Pancreas (tissue), 10 donors: ENCODE measurements at places on chromosomes 4 and X.

DNA sequence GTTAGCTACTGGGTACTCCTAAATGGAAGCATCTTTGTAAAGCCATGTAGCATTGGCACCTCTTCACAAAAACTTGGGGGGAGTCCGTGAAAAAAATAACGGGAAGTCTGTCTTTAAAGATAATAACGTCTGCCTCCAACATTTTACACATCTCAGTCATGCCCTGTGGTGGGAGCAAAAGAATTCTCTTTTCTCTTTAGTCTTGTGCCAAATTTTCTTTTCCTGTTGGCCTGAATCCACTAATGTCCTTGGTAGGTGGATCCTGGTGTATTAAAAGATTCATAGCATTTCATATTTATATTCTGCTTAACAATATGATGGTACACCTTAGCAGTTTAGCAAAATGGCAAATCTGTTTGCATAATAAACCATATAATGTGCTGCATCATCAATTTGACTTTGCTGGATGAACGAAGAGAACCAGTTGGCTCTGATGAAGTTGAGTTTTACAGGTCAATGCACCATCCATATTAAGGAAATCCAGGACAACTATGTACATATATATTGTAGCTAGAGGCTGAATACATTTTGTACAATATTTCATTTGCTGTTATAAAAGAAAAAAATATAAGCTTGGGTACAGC, 746.4 kb upstream of the MAGEB2 start:
- no peak for DNase-seq

DNA sequence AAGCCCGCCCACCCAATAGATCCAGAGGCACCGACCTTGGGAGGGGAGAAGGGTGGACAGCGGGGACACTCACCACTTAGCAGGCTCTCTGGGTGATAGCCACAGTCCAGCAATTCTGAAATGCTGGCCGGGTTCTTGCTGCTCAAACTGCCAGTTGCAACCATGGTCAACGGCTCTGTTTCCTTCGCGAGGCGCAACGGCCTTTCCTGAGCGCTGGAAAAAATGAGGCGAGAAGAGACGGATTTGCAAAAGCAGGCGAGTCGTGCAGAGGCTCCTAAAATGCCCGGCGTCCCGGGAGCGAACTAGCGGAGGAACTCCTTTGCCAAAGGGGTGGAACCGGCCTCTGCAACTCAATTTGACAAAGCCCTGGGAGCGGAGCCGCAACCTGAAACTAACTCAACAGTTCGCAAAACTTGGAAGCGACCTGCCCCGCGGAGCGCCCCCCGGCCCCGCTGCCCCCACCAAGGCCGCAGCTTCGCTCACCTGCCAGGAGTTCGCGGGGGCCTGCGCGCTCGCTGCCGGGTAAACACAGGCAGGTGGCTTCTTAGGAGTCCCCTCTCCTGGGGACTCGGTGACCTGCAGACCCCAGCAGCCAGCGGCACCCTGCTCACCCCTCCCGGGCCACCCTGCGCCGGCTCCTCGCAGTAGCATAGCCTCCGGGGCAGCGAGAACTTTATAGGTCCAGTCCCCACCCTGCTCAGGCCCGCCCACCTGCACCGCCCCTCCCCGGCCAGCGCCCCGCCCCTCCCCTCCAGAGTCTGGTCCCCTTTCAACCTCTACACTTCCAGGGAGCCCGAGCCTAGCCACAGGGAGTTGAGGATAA, at the start of gene DDIT4L:
TSS of gene DDIT4L (minus strand) at position 649 of the 823 bp plus-strand sequence. CDS start at position 164, 485 bp downstream.
- DNase-seq = peak; percentile 55

DNA sequence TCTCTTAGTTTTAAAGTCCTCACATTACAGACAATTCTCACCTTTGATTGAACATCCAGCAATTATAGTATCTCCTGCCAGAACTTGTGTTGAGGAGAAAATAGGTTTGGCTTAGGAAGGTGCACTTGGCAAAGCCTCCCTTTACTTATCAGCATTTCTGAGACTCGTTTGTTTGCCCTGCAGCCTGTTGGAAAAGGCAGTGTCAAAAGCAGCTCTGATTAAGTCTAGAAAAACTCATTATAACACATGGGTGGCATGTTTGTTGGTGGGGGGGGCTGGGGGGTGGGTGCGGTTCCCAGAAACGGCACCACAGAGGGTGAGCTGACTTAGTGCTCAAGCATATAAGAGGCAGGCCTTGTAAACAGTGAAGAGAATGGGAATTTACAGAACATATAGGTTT, 21.7 kb upstream of the PUDP start:
- peak; percentile 12 for DNase-seq

GRCh38 chr4:1490011-1490653, 83.9 kb upstream of the NKX1-1 start:
- no peak for DNase-seq

DNA sequence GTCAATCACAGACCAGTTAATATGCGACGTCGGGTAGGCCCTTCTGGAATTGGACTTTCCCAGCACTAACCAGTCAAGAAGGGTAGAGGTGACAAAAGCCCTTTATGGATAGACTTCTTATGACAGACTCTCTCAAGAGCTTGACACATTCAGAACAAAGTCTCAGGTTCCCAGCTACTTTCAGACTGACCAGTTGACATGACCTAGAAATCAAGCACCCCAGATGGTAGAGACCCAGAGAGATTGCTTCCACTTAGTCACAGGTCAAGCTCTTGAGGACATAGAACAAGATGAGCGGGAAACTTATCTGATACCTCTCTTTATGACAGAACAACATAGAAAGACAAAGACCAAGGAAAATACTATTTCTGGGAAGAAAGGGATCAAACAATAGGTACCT, 21.4 kb upstream of the HERC6 start:
- no peak for DNase-seq

DNA sequence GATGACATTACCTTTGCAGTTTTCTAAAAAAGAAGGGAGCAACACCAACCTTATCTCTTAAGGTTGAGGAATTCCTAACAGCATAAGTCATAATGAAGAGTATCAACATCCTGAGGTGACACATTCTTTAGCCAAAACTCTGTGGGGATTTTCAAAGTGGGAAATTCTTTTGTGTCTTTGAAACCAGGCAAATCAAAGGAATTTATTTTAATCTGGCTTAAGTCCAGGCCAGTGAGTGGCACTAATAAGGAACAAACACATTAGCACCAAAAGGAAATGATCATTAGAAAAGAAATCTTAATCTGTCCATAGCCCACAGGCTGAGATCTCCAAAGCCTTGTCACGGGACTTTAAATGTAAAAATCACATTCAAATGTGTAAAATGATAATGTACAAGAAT, 110.1 kb downstream of the LARP7 start:
- no peak for DNase-seq

DNA sequence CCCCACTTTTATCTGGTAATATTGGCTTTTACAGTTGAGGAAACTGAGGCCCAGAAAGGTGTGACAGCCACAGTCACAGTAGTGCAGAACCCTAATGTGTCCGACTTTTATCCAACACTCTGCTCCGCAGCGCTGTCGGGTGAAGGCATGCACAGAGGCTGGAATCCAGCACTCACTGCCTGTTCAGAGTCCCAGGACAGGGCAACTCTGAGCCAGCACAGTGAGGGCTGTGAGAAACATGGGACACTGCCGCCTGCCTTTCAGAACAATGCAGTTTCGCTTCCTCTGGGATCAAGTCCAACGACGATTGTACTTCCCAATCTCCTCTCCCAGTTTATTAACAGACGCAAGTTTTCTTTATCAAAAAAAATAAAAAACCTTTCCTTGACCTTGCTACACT, 41.9 kb upstream of the PDGFRA start:
- DNase-seq = no peak
